ENCODE measurements at places on chromosomes 6 and 20. TPM values are rescaled to one million over a fixed set of nuclear protein-coding genes. Genes with fewer than 3 reads are reported as not detected.
A peak's percentile ranks its signal among the peaks of the same experiment; 100 is the strongest.

DNA sequence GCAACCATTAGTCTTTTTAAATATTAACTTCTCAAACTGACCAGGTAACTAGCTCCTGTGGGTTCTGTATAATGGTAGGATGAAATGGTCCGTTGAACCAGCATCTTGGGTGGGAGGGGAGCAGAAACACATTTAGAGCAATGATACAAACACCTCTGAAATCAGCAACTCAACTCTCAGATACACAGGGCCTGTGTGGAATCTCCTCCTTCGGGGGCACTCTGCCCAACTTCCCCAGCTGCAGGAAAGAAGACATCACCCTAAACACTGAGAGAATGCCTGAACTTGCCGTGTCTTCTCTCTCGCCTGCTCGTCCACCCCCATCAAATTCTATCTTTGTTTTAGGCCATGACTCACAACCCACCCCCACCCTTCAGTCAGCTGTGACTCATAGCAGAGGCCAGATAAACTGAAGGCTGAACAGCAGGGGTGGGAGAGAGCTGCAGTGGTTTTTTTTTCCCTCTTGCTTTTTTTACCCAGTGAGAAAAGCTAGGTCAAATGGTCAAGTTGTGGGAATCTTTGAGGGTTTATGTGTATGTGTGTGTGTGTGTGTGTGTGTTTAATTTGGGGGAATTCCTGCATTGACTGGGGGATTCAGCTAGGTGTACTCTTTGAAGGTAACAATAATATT is 593.4 kb upstream of the JAG1 start:
- DNase-seq, result peak; percentile 97

GRCh38 chr20:41643504-41643938 is 25.3 kb upstream of the CHD6 start:
- peak; percentile 40 for DNase-seq

DNA sequence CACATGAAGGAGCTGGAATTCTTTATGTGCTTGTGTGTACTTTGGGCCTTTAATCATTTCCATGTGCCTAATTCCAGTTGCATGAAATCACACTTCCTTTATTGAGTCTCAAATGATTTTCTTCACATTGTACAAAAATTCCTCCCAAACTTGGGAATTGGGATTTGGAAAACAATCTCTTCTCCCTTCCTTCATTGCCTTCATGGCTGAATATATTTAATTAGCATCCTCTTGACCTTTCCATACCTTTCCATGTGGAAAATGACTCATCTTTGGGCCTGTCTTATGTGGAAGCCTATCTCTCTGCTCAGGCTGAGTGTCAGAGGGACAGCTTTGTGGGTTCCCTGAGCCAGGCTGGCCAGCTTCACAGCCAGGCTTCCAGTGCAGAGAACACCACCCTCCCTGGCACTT is 33.0 kb upstream of the CDH4 start:
- peak; percentile 20 for DNase-seq

- DNase-seq, result no peak
These were observed 103.6 kb downstream of the ZMYND8 start for GRCh38 chr20:47252879-47253307.

- DNase-seq, result peak; percentile 75
These were observed 7.1 kb upstream of the CAPN11 start for GRCh38 chr6:44151348-44152108.

DNA sequence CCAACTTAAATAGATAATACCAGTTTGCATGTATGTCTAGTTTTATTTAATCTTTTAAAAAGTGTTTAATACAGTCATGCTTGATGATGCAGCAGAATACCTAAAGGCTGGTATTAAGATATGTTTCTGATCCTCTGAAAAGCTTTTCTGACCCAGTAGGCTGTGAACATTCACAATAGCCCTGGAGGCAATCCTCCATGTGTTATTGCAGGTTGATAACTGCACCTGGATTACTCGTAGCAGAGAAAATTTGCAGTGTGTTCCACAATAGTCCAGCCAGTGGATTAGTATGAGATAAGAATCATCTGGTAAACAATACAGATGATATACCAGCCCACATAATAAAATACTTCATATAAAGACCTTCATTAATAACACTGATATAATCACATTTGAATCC is 178.9 kb upstream of the RNF217 start:
- no peak for DNase-seq

GRCh38 chr6:24481449-24481848 is 7.9 kb downstream of the GPLD1 start:
- no peak for DNase-seq

- no peak for DNase-seq
These were observed 16.4 kb upstream of the KIFC1 start for GRCh38 chr6:33375143-33375671.

Gene COX4I2
- not detected for total RNA-seq

All from SJSA1 (cell line).